ENCODE measurements at places on chromosomes 12 and 14.

- no peak for DNase-seq
These were observed 24.2 kb downstream of the FLRT2 start for GRCh38 chr14:85554106-85554505.

DNA sequence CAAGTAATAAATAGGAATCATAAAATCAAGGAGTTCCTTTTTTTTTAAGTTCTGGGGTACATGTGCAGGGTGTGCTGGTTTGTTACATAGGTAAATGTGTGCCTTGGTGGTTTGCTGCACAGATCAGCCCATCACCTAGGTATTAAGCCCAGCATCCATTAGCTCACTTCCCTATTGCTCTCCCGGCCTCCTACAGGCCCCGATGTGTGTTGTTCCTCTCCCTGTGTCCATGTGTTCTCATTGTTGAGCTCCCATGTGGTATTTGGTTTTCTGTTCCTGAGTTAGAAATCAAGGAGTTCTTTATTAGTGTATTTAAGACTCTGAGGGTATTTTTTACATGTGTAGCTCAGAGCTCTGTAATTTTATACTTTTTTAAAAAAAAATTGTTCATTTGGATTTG is 86.0 kb downstream of the SCFD1 start:
- DNase-seq: no peak

DNA sequence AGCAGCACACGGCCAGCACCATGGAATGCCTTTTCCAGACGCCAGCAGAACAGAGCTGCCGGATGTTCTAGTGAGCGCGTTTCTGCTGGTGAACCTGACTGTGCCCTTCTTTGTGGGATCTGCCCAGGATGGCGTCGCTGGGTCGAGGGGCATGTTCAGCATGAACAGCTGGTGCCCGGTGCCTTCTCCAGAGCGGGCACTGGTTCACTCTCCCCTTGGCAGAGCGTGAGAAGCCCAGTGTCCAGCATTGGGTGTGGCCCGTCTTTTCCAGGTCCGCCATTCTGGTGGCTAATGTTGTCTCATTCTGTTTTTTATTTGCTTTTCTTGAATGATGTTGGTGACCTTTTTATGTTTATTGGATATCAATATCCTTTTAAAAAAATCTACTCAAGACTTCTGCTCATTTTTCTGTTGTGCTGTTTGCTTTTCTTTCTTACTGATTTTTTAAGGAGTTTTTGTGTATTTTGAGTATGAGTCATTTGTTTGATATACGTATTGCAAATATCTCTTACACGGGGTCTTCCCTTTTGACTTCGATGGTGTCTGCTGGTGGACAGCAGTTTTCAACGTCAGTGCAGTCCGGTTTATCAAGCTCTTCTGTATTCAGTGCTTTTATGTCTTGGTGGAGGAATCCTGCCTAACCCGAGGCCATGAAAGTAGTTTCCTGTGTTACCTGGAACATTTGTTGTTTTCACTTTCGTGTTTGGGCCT is 74.3 kb downstream of the ADGRD1 start:
- DNase-seq: no peak

DNA sequence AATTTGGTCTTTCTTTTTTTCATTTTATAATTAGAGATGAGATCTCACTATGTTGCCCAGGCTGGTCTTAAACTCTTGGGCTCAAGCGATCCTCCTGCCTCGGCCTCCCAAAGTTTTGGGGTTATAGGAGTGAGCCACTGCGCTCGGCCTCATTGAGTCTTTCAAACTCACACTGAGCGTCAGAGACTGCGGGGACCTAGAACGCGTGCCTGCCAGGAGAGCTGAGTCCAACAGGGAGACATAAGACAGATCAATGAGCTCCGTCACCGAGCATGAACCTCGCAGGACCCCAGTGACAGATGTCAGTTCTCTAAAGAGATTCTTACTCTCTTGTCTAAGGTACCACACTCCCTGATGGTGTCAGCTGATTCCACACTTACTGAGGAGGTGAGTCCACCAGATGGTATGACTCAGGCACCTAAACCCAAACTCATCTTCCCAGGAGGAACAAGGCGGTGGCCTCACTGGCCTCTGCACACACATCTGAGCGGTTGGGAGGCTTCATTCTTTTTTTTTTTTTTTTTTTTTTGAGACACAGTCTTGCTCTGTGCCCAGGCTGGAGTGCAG is 58.9 kb downstream of the CCDC88C start:
- no peak for DNase-seq

DNA sequence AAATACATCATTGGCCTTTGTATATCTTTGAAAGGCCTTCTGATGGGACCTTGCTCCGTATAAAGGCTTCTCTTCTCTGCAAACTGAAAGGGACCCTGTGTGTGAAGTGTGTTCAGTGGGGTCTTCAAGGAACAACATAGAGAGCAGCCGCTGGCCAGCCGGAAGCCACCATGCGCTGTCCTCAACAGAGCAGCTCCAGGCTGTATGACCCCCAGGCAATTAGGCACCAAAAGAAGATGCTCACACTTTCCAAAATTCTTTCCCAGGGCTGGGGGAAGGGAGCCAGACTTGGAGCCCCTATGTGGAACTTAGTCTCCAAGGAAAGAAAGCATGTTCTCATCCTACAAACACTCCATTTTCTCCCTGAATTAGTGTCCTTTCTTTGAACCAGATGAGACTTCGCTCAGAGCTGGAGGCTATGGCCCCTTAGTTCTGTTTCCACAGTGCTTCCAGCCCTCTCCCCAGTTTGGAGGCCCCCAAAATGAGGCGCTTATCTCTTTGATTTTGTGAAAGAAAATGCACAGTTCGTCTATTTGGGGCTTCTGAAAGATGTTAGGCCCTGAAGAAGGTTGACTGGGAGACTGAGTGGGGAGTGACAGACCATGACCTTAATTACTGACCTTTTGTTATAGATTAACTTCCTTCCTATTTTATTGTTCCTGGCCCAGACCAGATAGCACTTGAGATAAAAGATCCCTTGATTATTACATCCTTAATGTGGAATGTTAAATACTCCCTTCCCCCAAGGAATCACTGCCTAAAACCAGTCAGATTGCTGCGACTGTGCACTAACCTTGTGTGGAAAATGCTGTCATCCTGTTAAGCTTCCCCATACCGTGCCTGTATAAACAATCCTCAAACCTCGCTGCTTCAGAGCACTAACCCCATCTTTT is 128.3 kb upstream of the FGD4 start:
- no peak for DNase-seq

DNA sequence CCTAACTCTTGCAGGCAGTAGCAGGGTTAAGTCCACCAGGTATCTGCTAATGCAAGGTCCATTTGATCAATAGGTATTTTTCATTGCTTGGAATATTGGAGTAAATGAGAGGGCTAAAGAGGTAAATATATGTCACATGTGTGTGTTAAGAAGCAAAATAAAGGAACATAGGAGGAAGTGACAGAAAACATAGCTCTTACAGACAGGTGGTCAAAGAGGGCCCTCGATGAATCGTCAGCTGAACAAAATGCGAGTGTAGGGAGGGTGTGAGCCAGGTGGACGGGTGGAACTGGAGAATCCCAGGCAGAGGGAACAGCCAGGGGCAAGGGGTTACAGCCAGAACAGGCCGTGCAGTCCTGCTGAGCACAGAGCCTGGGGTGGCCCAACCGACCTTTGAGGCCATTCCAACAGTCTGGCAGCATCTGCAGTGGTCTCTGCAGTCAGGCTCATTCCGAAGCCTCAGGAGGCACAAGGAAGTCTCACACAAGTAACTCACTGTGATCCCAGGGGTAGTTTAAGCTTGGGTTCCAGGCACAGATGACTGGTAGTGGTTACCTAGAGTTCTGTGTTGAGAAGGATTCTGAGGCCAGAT is 43.2 kb downstream of the CCDC88C start:
- no peak for DNase-seq

GRCh38 chr14:100693877-100694578 is 32.7 kb upstream of the DLK1 start:
- DNase-seq: no peak

GRCh38 chr12:89960607-89961394 is 252.2 kb upstream of the ATP2B1 start:
- DNase-seq: no peak

GRCh38 chr14:23631702-23632460 is 4.3 kb upstream of the DHRS2 start:
- DNase-seq: peak; percentile 58

DNA sequence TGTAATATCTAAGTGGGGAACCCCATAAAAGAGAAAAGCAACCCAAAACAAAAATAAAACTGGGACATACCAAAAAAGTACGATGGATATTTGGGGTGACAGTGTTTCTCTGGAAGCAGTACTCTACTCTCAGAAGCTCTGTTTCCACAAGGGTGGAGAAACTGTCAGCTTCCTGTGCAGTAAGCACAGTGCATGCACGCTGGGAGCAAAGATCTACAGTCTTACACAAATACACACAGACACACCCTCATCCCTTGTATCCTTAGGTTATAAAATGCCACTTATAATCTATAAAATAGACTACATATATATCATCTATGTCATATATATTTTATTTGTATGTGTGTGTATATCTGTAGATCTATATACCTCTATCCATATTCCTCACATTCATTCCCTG is 225.8 kb upstream of the SOX5 start:
- DNase-seq: no peak

DNA sequence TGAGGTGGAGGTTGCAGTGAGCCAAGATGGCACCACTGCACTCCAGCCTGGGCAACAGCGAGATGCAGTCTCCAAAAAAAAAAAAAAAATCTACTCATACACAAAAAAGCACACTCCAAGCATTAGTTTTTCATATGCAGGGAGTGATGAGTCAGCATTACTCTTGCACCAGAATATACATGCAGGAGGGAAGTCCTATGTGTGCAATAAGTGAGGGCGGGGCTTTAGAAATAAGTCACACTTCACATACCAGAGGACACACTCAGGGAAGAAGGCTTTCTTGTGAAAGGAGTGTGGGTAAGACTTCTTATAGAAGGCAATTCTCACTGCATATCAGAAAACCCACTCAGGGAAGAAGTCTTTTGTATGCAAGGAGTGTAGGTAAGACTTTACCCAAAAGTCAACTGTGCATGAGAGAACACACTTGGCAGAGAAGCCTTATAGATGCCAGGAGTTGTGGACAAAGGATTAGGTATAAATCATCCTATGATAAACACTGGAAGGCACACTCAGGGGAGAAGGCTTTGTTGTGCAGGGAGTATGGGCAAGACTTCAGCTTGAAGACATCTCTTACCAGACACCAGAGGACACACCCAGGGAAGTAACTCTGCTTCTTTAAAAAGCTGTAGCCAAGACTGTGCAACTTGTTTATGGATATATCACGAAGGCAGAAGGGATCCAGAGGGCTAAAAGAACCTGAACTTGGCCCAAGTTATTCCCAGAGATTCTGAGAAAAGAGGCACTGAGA is 50.5 kb downstream of the ATF7 start:
- no peak for DNase-seq

DNA sequence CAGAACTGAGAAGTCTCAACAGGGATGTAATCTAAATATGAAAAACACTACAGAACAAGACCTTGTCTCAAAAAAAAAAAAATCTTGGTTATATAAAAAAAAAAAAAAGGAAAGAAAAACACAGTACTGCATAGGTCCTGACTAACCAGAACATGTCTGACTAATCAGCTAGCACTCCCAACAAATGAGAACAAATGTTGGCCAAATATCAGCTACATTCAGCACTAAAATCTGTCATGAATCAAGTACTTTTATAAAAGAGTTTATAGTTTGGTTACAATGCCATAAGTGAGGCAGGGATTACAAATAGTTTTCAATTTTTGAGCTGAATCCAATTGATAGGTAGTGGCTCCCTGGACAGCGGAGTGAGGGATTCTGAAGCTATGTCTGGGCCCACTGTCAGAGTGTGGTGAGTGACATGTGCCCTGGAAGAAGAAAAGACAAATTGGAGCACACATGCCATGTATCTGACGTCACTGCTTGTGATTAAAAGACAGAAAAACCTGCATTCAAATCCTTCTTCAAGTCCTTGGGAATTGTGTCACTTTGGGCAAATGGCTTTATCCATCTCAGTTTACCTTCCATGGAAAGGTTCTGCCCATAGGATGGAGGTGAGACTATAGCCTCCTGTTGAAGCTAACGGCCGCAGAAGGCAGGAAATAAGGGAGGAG is 5.6 kb upstream of the FAM234B start:
- no peak for DNase-seq

GRCh38 chr12:68577949-68578348 is 32.8 kb upstream of the RAP1B start:
- DNase-seq: no peak

GRCh38 chr14:61566537-61567225 is 128.6 kb upstream of the HIF1A start:
- no peak for DNase-seq

- DNase-seq: no peak
These were observed 136.7 kb downstream of the ZNF664 start for GRCh38 chr12:124109760-124110159.

DNA sequence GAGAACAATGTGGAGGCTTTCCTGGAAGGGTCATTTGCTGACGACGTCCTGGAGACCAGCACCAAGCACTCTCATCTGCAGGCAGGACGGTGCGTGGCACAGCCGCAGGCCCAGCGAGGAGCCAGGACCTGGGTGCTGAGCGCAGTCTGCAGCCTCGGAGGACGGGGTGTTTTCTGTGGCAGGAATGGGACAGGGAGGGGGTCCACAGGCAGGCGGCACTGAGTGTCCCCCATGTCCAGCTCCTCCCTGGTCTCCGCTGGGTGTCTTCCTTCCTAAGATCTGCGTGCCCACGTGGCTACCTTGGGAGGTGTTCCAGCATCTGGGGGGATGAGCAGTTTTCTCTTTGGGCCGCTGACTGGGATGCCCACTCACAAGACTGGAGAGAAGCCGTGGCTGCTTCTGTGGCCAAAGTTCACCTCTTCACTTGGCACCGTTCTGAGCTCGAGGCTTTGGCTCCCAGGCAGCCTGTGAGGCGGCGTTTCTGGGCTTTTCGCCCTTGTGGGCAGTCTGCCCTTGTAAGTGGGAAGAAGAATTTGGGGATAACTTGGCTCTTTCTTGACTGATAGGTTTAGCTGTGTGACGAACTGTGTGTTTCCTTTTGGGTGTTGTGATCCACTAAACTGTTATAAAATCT is 72.2 kb downstream of the NOC4L start:
- DNase-seq: no peak
